ENCODE measurements at places on chromosomes 6 and 20.

DNA sequence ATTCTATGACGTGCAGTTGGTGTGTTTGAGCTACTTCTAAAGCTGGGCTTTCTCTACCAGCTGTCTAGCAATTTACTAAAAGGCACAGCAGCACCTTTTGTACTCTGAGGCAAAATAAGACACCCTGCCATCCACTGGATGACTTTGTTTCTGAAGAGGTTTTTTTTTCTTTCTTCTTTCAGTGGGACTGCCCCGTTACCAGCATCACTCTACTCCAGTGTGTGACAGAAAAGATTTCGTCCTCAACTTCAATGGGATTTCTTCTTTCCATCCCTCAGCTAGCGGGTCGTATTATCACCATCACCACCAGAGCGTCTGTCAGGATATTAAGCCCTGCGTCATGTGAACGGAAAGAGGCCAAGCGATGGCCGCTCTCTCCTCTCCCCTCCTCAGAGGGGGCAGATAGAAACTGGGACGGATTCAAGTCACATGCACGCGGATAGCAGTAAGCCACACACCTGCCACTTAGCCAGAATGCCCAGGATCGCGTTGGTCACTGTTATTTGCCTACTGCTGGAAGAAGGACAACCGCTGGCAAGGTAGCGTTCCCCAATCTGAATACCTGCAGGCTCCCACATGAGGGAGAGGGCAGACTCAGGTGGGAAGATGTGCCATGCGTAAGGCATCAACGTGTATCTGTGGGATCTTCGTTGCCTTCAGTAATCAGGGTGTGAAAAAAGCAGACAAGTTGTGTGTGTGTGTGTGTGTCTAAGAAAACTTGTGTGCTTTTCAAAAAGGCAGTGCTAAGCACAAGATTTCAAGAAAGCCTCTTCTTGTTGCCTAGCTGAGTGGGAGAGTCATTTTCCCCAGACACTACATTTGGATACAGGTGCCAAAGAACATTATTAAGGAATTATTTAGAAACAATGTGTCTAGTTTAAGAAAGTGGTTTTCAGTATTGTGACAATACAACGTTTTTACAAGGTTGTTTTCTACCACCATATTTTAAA, 5.4 kb downstream of the FOXF2 start:
- H3K27me3 ChIP-seq: peaks cover 73% of the 10 kb centered on the region
- no peaks in the 10 kb centered on the region for H3K36me3 ChIP-seq
- peaks cover 4% of the 10 kb centered on the region for H3K4me1 ChIP-seq
- H3K27ac ChIP-seq: no peak overlapping the region
- H3K4me3 ChIP-seq: no peak overlapping the region

DNA sequence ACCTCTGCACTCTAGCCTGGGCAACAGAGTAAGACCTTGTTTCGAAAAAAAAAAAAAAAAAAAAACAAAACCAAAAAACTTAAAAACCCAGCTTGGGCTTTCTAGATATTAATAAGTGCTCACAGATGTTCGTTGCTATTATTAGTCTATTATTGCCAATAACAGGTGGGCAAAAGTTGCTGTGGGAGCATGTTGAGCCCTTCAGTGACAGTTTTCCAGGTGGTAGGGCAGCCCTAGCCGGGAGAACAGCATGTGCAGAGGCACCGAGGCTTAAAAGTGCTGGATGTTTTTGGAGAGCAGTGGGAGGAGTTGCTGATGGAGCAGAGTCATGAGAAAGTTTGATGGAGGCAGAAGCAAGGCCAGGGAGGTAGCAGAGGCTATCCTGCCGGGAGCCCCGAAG, 4.4 kb downstream of the PPP1R16B start:
- no peaks in the 10 kb centered on the region for H3K36me3 ChIP-seq
- H3K4me1 ChIP-seq: no peaks in the 10 kb centered on the region
- DNase-seq: peak; percentile 55
- peaks cover 47% of the 10 kb centered on the region for H3K27me3 ChIP-seq
- H3K27ac ChIP-seq: no peak overlapping the region

- no peak overlapping the region for H3K4me3 ChIP-seq
- peaks cover 3% of the 10 kb centered on the region for H3K27me3 ChIP-seq
- no peaks in the 10 kb centered on the region for H3K36me3 ChIP-seq
- DNase-seq: peak; percentile 42
- no peaks in the 10 kb centered on the region for H3K4me1 ChIP-seq
- H3K27ac ChIP-seq: no peak overlapping the region
Observed at GRCh38 chr6:168122011-168122410, 43.0 kb upstream of the FRMD1 start.

DNA sequence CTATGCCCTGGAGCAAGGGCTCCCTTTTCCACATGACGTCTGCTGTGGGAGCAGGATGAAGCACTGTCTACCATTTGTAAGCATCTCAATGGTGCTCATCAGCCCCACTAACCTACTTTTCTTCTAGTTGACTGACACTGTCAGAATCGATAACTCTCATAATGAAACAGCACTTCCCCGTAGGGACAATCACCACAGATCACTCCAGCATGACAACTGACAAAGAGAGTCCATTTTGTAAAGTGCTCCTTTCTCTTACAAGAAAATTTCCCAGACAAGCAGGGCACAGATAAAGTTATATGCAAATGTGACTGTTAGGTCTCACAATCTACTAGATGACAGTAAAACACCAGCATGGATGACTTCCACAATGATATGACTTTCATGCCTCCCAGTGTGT, 46.4 kb downstream of the HEBP2 start:
- no peak overlapping the region for H3K27ac ChIP-seq
- H3K36me3 ChIP-seq: peaks cover 5% of the 10 kb centered on the region
- no peak for DNase-seq

DNA sequence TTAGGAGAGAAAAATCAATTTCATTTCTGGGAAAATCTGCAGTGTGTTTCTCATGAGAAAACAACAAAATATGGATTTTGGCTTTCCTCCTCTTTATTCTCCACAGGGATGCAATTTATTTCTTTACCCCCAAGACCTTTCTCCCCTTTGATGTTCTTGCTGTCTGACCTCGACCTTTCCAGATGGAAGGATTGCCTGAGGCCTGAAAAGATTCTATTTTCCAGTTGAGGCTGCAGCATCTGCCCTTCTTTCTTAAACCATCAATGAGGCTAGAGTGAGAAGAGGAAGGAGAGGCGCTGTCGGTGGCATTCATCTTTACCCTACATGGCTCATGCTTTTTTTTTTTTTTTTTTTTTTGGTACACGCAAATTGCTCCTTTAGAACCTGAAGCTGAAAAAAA, 344.2 kb upstream of the BTBD3 start:
- no peaks in the 10 kb centered on the region for H3K4me1 ChIP-seq
- no peak overlapping the region for H3K4me3 ChIP-seq
- no peaks in the 10 kb centered on the region for H3K36me3 ChIP-seq
- H3K27me3 ChIP-seq: no peaks in the 10 kb centered on the region
- no peak overlapping the region for H3K27ac ChIP-seq
- no peak for DNase-seq

DNA sequence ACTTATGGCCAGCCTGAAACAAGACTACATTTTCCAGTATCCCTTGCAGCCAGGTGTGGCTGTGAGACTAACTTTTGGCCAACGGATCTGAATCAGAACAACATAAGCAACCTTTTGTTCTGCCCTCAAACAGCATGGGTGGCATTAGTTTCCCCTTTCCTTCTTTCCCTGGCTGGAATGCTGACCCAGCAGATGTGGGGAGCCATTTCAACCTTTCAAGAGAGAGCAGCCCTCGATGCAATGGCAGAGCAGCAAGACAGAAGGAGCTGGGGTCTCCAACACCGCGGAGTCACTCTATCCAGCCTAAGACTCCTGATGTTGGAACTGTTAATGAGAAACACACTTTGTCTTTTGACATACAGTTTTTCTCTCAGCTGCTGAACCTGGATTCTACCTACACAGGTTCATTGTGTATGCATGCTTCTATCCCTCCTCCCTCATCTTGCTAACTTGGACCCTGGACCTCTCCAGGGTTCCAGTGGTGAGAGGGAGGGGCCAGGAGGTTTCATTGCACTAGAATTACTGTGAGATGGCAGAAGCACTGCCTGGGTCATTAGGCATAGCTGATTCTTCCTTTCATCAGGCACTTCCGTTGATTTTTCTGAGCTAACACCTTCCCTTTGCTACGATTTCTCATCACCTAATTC, 28.8 kb upstream of the DDR1 start:
- H3K27ac ChIP-seq: no peak overlapping the region
- no peaks in the 10 kb centered on the region for H3K4me1 ChIP-seq
- H3K27me3 ChIP-seq: no peaks in the 10 kb centered on the region

- no peak for DNase-seq
- H3K27ac ChIP-seq: peak overlapping the region; percentile 36
- peaks cover 10% of the 10 kb centered on the region for H3K4me1 ChIP-seq
- H3K36me3 ChIP-seq: no peaks in the 10 kb centered on the region
- no peak overlapping the region for H3K4me3 ChIP-seq
Observed at GRCh38 chr20:49420811-49421295, 61.6 kb downstream of the KCNB1 start.

- H3K36me3 ChIP-seq: no peaks in the 10 kb centered on the region
- H3K4me3 ChIP-seq: no peak overlapping the region
- DNase-seq: no peak
- no peaks in the 10 kb centered on the region for H3K27me3 ChIP-seq
- no peak overlapping the region for H3K27ac ChIP-seq
- H3K4me1 ChIP-seq: no peaks in the 10 kb centered on the region
Observed at GRCh38 chr6:80742481-80742880, 636.0 kb downstream of the BCKDHB start.

GRCh38 chr6:5235830-5236229, 24.9 kb downstream of the LYRM4 start:
- peaks cover 9% of the 10 kb centered on the region for H3K4me1 ChIP-seq
- H3K4me3 ChIP-seq: no peak overlapping the region
- no peak for DNase-seq
- H3K36me3 ChIP-seq: peaks cover 11% of the 10 kb centered on the region
- no peaks in the 10 kb centered on the region for H3K27me3 ChIP-seq

DNA sequence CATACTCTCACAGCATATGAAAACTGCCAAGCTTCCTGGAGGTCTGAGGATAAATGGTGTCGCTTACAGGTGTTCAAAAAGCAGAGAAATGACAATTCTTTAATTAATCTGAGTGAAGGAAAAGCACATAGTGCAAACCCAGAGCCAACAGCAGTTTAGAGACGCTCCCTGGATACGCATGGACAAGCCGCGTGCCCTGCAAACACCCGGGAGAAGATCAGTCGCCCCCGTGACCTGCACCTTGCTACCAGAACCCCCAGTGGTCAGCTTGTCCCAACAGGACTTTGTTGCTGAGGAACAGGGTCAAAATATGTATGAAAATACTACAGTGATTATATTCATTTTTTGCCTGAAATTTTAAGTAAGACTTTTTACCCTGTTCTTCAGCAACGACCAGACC, 93.9 kb downstream of the PSMG4 start:
- H3K27ac ChIP-seq: no peak overlapping the region
- peaks cover 11% of the 10 kb centered on the region for H3K4me1 ChIP-seq
- no peaks in the 10 kb centered on the region for H3K36me3 ChIP-seq

DNA sequence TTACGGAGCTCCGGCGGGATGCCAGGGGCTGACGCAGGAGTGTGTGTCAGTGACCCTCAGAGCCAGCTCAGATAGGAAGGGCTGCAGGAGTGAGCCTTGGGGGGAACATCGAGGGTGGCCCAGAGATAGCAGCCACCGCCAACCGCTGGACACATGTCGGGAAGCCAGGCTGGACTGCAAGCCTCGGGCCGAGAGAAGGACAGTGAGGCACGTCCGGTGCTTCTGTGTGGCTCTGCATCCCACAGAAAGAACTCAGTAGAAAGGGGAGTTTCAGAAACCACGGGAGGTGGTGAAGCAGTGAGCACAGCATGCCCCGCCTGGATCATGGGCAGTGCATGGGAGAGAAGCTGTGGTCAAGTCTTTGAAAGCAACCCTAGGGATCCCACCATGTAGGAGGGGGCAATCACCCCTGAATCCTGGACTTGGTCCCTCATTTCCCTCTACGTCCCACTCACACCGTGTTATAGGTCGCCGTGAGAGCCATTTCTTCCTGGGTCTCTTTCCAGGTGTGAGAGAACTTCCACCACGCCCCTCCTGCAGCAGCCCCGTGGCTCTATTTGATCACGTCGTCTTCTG, 383.7 kb upstream of the CDH4 start:
- H3K27ac ChIP-seq: no peak overlapping the region
- H3K4me3 ChIP-seq: no peak overlapping the region
- H3K27me3 ChIP-seq: peaks cover 78% of the 10 kb centered on the region
- DNase-seq: no peak
- no peaks in the 10 kb centered on the region for H3K4me1 ChIP-seq

DNA sequence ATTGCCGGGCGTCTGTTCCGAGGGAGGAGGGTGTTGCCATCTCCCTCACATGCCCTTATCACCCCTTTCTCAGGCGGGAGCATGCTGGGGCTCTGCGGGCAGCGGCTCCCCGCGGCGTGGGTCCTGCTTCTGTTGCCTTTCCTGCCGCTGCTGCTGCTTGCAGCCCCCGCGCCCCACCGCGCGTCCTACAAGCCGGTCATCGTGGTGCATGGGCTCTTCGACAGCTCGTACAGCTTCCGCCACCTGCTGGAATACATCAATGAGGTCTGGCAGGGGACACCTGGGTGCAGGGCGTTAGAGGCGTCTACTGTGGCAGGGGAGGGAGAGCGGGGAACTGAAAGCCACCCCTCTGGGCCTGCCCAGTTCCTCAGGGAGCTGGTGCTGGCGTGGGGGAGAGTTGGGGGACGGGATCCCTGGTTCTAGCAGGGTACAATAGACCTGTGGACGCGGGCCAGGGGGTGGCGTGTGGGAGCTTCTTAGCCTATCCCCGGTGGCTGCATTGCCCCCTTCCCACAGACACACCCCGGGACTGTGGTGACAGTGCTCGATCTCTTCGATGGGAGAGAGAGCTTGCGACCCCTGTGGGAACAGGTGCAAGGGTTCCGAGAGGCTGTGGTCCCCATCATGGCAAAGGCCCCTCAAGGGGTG, 697 bp downstream of the PPT2 start:
- no peaks in the 10 kb centered on the region for H3K27me3 ChIP-seq
- peak overlapping the region; percentile 89 for H3K27ac ChIP-seq
- H3K36me3 ChIP-seq: peaks cover 39% of the 10 kb centered on the region
- H3K4me1 ChIP-seq: peaks cover 6% of the 10 kb centered on the region
- H3K4me3 ChIP-seq: peak overlapping the region; percentile 65

DNA sequence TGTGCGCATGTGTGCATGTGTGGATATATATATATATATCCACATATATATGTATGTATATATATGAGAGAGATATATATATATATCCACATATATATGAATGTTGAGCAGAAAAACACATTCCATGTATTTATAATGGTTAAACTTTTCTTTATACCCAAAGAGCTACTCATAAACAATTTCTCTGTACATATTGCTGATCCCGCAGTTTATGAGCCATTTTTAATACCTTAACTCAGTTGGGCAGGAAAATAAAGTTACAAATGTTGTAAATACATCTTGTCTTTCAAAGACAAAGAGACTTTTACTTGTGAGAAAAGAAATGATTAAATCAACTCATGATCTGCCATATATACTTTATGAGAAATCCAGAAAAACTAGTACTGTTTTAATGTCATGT, 18.1 kb upstream of the EPHA7 start:
- DNase-seq: no peak
- H3K27me3 ChIP-seq: no peaks in the 10 kb centered on the region

All from RWPE2 (cell line).